Naive thymus-derived CD4-positive, alpha-beta T cell (primary cell): ENCODE measurements at places on chromosomes 1 and 21. TPM values are rescaled to one million over a fixed set of nuclear protein-coding genes. Genes with fewer than 3 reads are reported as not detected.

The ZFYVE9 gene
- 3.0 TPM for polyA plus RNA-seq

DNA sequence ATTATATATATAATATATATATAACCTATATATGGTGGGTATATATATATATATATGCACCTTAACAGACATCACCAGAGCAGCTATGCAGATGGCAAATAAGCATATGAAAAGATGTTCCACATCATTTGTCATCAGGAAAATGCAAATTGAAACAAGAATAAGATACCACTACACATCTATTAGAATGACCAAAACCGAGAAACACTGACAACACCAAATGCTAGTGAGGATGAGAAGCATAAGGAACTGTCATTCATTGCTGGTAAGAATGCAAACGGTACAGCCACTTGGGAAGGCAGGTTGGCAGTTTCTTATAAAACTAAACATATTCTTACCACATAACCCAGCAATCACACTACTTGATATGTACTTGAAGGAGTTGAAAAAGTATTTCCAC lies 219.8 kb upstream of the PRMT6 start:
- H3K36me3 ChIP-seq: no peaks in the 10 kb centered on the region
- H3K27ac ChIP-seq: no peak overlapping the region
- no peak overlapping the region for H3K4me3 ChIP-seq
- no peaks in the 10 kb centered on the region for H3K4me1 ChIP-seq

DNA sequence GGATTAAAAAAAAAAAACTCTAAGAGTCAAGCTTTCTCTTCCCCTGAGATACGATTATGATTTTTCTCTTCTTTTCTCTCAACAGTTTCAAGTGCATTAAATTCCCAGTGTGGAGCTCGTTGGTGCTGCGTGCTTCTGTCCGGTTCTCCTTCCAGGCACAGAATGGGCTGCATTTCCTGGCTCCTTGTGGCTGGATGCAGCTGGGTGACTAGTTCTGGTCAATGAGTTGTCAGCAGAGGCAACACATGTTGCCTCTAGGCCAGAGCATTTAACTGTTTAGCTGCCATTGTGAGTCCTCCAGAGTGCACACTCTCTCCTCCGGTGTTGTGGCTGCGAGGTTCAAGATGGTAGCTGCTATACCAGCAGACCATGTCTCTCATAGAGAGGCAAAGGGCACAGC lies 312.9 kb downstream of the RRAGC start:
- H3K36me3 ChIP-seq: no peaks in the 10 kb centered on the region
- no peak overlapping the region for H3K27ac ChIP-seq
- no peak overlapping the region for H3K4me3 ChIP-seq
- no peak for DNase-seq

The SLC25A34 gene
- 0.08 TPM for polyA plus RNA-seq

GRCh38 chr1:159849626-159850366 lies 12.7 kb downstream of the VSIG8 start:
- no peaks in the 10 kb centered on the region for H3K4me1 ChIP-seq
- no peak overlapping the region for H3K27ac ChIP-seq
- H3K4me3 ChIP-seq: no peak overlapping the region
- H3K27me3 ChIP-seq: no peaks in the 10 kb centered on the region
- H3K36me3 ChIP-seq: no peaks in the 10 kb centered on the region

GRCh38 chr1:160007577-160008200 lies 24.1 kb downstream of the PIGM start:
- no peak overlapping the region for H3K4me3 ChIP-seq
- H3K27ac ChIP-seq: no peak overlapping the region
- H3K4me1 ChIP-seq: no peaks in the 10 kb centered on the region
- H3K36me3 ChIP-seq: no peaks in the 10 kb centered on the region
- H3K27me3 ChIP-seq: peaks cover 3% of the 10 kb centered on the region

- H3K27ac ChIP-seq: no peak overlapping the region
- H3K4me1 ChIP-seq: no peaks in the 10 kb centered on the region
- H3K27me3 ChIP-seq: no peaks in the 10 kb centered on the region
- DNase-seq: no peak
- H3K4me3 ChIP-seq: no peak overlapping the region
These were observed 544.9 kb upstream of the NEGR1 start for GRCh38 chr1:72827278-72827677.

DNA sequence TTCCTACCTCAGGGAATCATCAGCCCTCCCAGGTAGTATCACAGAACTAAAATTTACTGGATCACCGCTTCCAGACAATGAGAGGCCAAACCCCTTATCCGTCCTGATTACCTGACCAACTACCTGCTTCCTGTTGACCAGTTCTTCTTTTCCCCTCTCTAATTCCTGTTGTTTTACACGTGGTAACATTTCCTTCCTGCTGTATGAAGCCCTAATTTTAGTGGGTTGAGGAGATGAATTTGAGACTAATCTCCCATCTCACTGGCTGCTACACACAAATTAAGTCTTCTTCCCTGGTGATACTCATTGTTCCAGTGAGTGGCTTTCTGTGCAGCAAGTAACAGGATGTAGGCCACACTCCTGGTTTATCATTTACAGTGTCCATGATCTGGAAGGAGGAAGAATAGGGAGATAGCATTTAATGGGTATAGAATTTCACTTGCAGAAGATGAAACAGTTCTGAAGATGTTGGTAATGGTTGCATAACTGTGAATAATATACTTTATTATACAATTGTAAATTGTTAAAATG lies 2112.9 kb downstream of the NCAM2 start:
- no peak overlapping the region for H3K27ac ChIP-seq
- H3K4me3 ChIP-seq: no peak overlapping the region
- no peak for DNase-seq
- H3K36me3 ChIP-seq: no peaks in the 10 kb centered on the region

The DNAJC28 gene
- polyA plus RNA-seq: 0.92 TPM

DNA sequence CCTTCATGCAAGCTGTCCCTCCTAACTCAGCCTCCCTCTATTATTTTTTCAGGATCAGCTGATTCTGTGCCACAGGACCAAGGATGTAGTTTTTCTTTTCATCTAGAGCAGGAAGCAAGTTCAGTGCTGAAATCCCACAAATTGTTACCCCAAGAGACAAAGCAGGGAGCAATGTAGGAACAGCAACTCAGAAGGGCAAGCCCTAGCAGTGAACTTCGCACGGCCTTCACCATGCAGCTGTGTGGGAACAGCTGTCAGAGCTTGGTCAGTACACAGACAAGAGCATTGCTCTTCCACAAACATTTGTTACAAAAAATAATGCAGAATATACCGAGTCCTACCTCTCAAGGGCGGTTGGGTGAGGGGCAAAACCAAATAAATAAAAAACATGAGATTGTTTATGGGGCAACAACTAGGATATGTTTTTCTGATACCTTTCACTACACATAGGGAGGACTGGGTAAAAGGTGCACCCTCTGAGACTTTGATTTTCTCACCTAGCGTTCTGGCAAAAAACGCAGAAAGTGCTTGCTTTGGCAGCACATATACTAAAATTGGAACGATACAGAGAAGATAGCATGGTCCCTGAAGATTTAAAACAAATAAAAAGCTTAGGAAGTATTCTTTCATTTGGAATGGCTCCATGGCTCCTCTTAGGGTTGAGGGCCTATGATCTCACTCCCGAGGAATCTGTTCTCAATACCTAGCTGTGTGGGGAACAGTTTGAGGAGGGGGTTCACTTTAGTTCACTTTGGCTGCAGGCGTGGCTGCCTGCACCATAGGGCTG lies 37.1 kb upstream of the ANGPTL7 start:
- DNase-seq: no peak
- H3K27me3 ChIP-seq: no peaks in the 10 kb centered on the region
- no peak overlapping the region for H3K27ac ChIP-seq

GRCh38 chr1:229410370-229410691 lies 23.6 kb downstream of the ACTA1 start:
- H3K4me1 ChIP-seq: no peaks in the 10 kb centered on the region
- no peak for DNase-seq
- no peak overlapping the region for H3K27ac ChIP-seq
- peaks cover 5% of the 10 kb centered on the region for H3K27me3 ChIP-seq
- H3K36me3 ChIP-seq: no peaks in the 10 kb centered on the region
- H3K4me3 ChIP-seq: no peak overlapping the region

GRCh38 chr1:85708829-85709227 lies 595 bp upstream of the ZNHIT6 start:
- no peaks in the 10 kb centered on the region for H3K36me3 ChIP-seq
- peaks cover 14% of the 10 kb centered on the region for H3K4me1 ChIP-seq
- peak overlapping the region; percentile 90 for H3K4me3 ChIP-seq
- H3K27me3 ChIP-seq: no peaks in the 10 kb centered on the region
- H3K27ac ChIP-seq: peak overlapping the region; percentile 77

The CCDC17 gene
- polyA plus RNA-seq: not detected

DNA sequence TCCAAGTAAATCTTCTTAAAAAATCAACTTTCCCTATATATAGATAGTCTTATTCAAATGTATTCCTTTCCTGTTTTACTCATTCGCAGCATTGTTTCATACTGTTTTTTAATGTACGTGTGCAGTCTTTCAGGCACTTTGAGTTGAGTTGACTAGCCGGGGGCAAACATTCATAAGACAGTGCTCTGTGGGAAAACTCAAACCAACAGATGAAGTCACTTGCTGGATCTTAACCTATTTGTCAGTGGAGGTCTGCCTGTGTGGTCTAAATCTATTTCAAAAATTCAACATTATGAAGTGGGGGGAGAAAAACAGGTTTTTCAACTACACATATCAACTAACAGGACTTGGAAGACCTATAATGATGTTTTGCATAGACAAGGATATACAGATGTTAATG lies 6.2 kb downstream of the HSD11B1 start:
- H3K27ac ChIP-seq: no peak overlapping the region
- no peaks in the 10 kb centered on the region for H3K4me1 ChIP-seq
- no peak for DNase-seq
- no peak overlapping the region for H3K4me3 ChIP-seq

The S100A2 gene
- not detected for polyA plus RNA-seq

GRCh38 chr1:6127587-6128163 lies 52.4 kb downstream of the CHD5 start:
- H3K4me1 ChIP-seq: no peaks in the 10 kb centered on the region
- no peaks in the 10 kb centered on the region for H3K27me3 ChIP-seq
- DNase-seq: peak; percentile 76
- no peak overlapping the region for H3K27ac ChIP-seq
- H3K4me3 ChIP-seq: no peak overlapping the region

DNA sequence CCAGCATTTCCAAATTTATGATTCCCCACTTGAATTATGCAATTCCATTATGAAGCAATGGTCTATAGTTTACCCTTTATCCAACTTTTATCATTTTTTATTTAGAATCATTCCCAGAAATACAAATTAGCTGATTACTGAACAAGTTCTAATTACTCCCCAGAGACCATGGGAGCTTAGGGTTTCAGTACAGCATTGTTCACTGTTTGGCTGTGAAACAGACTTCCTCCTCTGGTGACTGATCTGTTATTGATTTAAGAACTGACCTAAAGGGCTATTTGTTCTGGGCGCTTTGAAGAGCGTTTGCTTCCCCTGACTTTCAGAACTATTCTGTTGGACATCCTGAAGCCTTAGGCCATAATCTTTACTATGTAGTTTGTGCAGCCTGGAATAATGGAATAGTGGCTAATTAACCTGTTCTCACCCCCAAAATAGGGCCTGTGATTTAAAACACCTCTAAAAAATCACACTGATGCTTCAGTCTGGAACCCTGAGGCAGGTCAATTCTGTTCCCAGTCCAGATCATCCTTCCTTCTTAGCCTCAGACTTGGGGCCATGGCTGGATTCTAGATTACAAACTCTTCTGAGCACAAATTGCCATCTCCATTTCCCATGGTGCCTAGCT lies 58.7 kb downstream of the ALG14 start:
- no peak overlapping the region for H3K27ac ChIP-seq
- no peak for DNase-seq

The TACSTD2 gene
- polyA plus RNA-seq: not detected

DNA sequence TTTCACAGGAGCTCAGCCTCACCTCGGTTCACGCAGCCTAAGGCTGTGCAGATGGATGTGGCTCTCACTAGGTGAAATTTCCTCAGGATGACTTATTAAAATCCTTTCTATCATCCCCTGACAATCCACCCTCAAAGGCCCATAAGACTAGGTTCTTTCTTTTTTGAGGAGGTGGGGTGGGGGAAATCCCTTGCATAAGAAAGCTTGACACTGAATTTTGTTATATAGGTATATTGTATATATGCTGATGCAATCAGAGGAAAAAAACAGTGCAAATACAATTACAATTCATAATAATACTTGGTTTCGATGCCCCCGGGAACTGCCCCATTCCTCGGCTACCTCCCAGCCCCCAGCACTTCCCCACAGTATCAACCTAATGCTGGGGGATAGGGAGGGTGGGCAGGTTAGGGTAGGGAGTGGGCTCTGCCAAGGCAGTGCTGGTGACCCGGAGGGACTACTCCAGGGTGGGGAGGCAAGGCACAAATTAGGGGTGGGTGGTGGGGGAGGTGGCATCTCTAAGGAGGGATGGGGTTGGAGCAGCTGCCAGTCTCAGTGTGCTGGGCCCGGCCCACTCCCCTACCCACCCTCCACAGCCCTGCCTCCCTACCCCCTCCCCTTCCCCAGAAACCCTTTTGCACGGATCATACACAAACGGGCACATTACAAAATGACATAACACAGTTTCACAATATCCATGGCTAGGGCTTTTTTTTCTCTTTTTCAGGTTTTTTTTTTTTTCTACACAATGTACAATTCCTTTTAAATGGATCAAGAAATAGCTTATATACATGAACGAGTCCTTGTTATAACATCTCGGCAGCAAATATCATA lies 30.9 kb downstream of the SLC27A3 start:
- no peaks in the 10 kb centered on the region for H3K27me3 ChIP-seq
- peaks cover 9% of the 10 kb centered on the region for H3K36me3 ChIP-seq
- peaks cover 30% of the 10 kb centered on the region for H3K4me1 ChIP-seq

The GBP5 gene
- 30.0 TPM for polyA plus RNA-seq

The CHAF1B gene
- 0.61 TPM for polyA plus RNA-seq
